ENCODE measurements at places on chromosomes 6 and 20. TPM values are rescaled to one million over a fixed set of nuclear protein-coding genes. Genes with fewer than 3 reads are reported as not detected.

TGM3 gene
- not detected for total RNA-seq

CST2 gene
- total RNA-seq, result not detected

PRR18 gene
- total RNA-seq, result not detected

HIVEP2 gene
- 3.6 TPM for total RNA-seq

GJA10 gene
- not detected for total RNA-seq

GJA1 gene
- total RNA-seq, result 605 TPM

ERVFRD-1 gene
- not detected for total RNA-seq

PLCG1 gene
- 94.7 TPM for total RNA-seq

RIN2 gene
- total RNA-seq, result 79.8 TPM

PREP gene
- total RNA-seq, result 22.8 TPM

RAB23 gene
- 16.8 TPM for total RNA-seq

VARS1 gene
- 73.2 TPM for total RNA-seq

CRYBG1 gene
- total RNA-seq, result 19.8 TPM

XKR7 gene
- total RNA-seq, result not detected

HSF2 gene
- total RNA-seq, result 20.2 TPM

TRIM38 gene
- 8.0 TPM for total RNA-seq

HLA-DQA2 gene
- total RNA-seq, result not detected

FILIP1 gene
- total RNA-seq, result 10.5 TPM

VSX1 gene
- total RNA-seq, result not detected

CDKN1A gene
- 133 TPM for total RNA-seq

CCR6 gene
- not detected for total RNA-seq

ZNF318 gene
- 5.6 TPM for total RNA-seq

DNMT3B gene
- total RNA-seq, result 4.0 TPM

VAPB gene
- 12.3 TPM for total RNA-seq

PPIL4 gene
- 27.9 TPM for total RNA-seq

HMGA1 gene
- total RNA-seq, result 415 TPM

TDRD6 gene
- total RNA-seq, result 0.04 TPM

EYA4 gene
- total RNA-seq, result not detected

CST3 gene
- 132 TPM for total RNA-seq

ANKRD6 gene
- total RNA-seq, result 4.7 TPM

THEMIS gene
- not detected for total RNA-seq

FAM135A gene
- 12.6 TPM for total RNA-seq

HINT3 gene
- 16.5 TPM for total RNA-seq

KIAA0408 gene
- total RNA-seq, result not detected

MACROD2 gene
- total RNA-seq, result 0.95 TPM

RIMS1 gene
- total RNA-seq, result 0.67 TPM

SUMO4 gene
- 1.3 TPM for total RNA-seq

C6orf15 gene
- total RNA-seq, result not detected

EYS gene
- not detected for total RNA-seq

RNF144B gene
- 113 TPM for total RNA-seq

PKIG gene
- 326 TPM for total RNA-seq

LSM2 gene
- 55.3 TPM for total RNA-seq

HS3ST5 gene
- not detected for total RNA-seq

RIPOR2 gene
- total RNA-seq, result not detected

TGIF2 gene
- 20.9 TPM for total RNA-seq

TRIM10 gene
- total RNA-seq, result not detected

PKIB gene
- 0.13 TPM for total RNA-seq

FRMD1 gene
- not detected for total RNA-seq

CST1 gene
- 0.26 TPM for total RNA-seq

TCF15 gene
- 0.07 TPM for total RNA-seq

AIF1 gene
- not detected for total RNA-seq

PCK1 gene
- total RNA-seq, result not detected

OR2B6 gene
- total RNA-seq, result not detected

FAM209B gene
- not detected for total RNA-seq

LTA gene
- not detected for total RNA-seq

KCNK5 gene
- total RNA-seq, result not detected

DPPA5 gene
- total RNA-seq, result not detected

SAMD10 gene
- 2.5 TPM for total RNA-seq

ZBTB12 gene
- total RNA-seq, result 3.5 TPM
